ENCODE measurements at places on chromosomes 2 and 18.

GRCh38 chr18:22844190-22844589 lies 88.9 kb upstream of the RBBP8 start:
- DNase-seq = no peak

GRCh38 chr18:67980241-67980640 lies 463.7 kb upstream of the DSEL start:
- DNase-seq = no peak

GRCh38 chr2:22198381-22199283 lies 1074.9 kb downstream of the TDRD15 start:
- DNase-seq = no peak

DNA sequence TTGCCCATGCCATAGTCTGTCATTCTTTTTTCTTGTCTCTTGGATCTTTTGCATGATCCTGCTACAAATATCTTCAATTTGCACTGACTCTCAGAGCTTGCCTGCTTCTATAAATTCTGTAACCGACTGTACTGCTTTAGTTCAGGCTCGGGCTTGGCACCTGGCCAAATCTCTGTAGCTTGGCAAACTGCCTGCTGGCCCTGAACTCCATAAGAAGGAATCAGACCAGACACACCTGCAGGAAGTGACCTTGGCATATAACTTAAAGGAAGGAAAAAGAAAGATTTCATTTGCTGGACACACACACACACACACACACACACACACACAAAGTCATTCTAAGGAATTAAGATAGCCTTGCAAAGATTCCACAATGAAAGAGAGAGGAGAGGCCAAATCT lies 291.2 kb upstream of the DDX18 start:
- no peak for DNase-seq

- no peak for DNase-seq
Observed at GRCh38 chr18:13672657-13673056, 53.7 kb downstream of the FAM210A start.

DNA sequence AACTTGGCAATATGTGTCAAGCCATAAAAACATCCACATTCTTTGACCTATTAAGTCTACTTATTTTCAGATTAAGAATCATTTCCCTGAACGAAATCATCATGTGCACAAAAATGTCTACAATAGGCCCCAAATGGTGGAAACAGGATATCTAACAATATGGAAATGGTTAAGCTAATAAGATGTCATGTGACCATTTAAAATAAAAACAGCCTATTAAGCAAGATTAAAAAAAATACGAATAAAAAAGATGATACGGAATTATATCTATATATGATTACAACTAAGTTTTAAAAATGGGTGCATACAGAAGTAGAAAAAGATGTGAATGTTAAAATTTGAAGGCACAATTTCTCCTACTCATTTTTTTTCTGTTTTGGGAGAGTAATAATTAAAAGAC lies 118.6 kb upstream of the ACVR1C start:
- no peak for DNase-seq

DNA sequence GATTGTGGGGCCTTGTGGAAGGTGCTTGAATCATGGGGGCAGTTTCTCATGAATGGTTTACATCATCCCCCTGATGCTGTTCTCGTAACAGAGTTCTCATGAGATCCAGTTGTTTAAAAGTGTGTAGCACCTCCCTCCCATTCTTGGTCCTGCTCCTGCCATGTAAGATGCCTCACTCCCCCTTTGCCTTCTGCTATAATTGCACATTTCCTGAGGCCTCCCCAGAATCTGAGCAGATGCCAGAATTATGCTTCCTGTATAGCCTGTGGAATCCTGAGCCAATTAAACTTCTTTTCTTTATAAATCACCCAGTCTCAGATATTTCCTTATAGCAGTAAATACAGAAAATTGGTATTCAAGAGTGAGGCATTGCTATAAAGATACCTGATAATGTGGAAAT lies 15.6 kb upstream of the WDR75 start:
- no peak for DNase-seq

DNA sequence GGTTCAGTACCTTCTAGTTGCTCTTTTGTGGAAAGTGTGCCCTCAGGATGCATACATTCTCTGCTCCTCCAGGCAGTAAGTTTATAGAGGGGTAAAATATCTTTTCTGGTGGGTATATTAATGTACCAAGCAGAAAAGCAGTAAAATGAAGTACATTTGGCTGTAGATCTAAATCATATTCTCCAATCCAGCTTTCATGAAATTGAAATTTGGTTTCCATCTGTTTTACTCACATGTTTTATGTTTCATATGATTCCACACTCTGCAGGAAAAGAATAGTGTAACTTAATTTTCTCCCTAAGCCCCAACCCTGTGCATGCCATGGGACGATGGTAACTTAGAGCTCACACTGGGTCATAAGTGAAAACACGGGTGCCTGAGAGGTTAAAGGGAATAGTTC lies 172.3 kb downstream of the AKAIN1 start:
- no peak for DNase-seq

DNA sequence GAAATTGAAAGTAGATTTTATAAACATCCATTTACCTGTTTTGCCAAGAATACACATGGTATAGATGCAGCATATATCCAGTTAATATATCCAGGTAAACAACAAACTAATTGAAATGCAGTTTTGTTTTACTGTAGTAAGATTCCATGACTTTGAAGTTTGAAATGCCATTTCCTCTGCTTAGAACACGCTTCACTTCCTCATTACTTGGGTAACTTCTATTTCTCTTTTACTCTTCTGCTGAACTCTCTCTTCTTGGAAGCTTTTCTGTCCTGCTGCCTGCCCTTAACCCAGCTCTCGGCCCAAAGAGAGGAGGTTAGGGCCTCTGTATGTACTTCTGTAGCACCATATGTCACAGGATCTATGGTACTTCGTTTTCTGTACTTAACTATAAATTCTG lies 14.1 kb upstream of the IL1RL2 start:
- no peak for DNase-seq

DNA sequence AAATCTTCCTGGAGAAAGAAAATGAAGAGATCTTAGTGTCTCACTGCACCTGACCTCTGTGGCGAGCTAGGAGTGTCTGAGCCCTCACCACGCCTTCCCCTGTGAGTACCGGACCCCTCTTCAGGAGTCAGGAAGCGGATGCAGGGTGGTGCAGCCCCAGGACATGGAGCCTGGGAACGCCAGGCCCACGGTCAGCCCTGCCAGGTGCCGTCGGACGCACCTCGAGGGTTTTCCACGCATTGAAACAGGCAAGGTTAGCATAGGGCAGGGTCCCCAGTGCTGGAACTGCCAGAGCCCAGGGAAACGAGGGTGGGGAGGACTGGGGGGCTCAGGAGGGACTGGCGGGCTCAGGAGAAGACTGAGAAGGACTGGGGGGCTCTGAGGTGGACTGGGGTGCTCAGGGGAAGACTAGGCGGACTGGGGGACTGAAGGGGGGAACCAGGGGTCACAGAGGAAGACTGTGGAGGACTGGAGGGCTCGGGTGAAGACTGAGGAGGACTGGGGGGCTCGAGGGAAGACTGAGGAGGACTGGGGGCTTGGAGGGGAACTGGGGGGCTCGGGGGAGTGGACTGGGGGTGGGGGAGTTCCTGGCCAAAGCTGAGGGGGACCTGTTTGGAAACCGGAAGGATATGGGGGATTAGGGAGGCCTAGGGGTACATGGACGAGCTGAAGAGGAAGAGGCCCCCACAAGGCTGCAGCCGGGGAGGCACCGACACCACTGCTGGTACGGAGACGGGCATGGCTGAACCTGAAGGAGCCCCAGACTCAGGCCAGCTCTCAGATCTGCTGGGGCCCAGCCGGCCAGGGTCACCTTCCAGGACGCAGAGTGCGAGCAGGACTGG lies 65.2 kb upstream of the SNTG2 start:
- no peak for DNase-seq

DNA sequence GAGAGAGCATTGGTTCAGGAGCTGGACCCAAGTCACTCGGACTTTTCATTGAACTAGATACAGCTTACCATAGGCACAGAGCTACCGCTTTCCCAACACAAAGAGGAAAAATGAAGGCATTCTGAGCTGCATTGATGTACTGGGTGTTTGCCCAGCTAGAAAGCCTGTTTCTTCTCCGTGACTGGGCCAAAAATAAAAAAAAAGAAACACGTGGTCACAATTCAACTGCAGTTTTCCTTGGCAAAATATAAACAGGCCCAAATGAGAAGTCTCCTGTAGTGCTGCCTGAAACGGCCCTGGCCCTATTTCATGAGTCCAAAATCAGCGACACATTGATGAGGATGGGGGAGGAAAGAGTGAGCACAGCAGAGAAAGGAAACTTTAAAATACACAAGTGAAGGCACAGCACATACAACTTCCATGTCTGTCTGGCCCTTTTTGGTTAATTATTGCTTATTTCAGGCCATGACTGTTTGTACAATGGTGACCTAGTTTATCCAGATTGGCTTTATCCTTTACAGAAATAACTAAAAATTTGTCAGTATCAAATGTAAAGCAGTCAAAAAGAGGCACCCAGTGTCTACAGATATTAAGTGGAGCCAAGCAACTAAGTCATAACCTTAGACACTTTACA lies 179.7 kb downstream of the ICOS start:
- no peak for DNase-seq

GRCh38 chr2:86062043-86062442 lies 43.6 kb downstream of the POLR1A start:
- DNase-seq = no peak

GRCh38 chr2:121884511-121884921 lies 129.1 kb downstream of the TSN start:
- DNase-seq = no peak

DNA sequence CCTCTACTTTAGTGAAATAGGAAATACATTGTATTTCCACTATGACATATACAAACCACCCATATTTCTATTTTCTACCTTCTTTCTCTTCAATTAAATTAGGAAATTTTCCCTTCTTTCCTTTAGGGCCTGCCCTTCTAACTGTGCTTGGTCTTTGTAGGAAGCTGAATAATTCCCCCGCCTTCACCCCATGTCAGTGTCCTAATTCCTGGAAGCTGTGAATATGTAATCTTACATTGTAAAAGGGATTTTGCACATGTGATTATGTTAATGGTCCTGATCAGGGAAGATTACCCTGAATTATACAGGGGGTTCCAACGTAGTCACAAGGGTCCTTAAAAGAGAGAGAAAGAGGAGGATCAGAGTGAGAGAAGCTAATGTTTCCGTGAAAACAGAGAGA lies 40.2 kb downstream of the GRB14 start:
- DNase-seq = no peak

- no peak for DNase-seq
Observed at GRCh38 chr2:160898581-160899307, 261.5 kb upstream of the TANK start.

- DNase-seq = no peak
Observed at GRCh38 chr2:45713591-45713990, 62.1 kb downstream of the PRKCE start.

DNA sequence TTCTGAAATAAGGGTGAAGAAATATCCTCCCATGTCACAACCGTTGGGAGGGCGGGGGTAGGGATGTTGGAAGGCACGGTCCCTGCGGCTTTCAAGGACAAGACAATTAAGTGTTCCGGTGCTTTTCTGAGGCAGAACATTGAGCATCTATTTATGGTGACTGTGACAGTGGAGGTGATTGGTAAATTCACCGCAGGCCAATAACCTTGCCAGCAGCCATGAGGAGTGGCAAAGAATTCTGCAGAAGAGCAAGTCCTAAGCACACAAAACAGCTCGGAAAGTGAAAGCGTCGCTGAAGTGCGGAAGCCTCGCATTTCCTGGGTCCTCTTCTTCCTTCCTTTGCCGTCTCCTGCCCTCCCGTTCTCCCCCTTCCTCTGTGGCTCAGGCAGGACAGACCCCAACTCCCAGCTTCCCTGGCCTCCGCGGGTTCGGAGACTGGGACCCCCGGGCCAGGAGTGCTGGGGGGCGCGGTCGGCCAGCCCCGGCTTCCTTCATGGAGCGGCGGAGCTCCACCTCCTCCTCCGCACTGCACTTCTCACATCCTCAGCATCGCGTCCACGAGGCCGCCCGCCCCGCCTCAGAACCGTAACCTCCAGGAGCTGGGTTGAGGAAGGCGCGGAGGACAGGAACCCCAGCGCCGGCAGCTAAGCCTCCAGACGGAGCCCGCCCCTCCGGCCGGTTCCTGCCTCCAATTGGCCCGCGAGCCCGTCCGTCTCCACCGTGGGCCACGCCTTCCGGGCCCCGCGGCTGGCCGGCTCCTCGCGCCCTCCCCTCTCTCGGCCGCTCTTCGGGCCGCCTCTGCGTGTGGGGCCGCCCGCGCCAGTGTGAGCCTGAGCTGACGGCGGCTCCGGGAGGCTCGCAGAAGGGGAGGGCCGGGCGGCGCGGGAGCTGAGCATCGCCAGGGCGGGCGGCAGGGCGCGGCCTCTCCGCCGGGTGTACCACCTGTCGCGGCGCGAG lies at the start of gene ME2:
ME2 (plus strand) TSS at position 774 of the 957 bp plus-strand sequence. CDS start 16,703 bp downstream, outside the sequence.
- peak; percentile 87 for DNase-seq

- no peak for DNase-seq
Observed at GRCh38 chr18:61891271-61891670, 1.5 kb downstream of the RNF152 start.

- no peak for DNase-seq
Observed at GRCh38 chr2:234960175-234961088, 8.6 kb downstream of the SH3BP4 start.

Measured in D721Med (cell line).